ENCODE measurements at places on chromosomes 7 and 10.

DNA sequence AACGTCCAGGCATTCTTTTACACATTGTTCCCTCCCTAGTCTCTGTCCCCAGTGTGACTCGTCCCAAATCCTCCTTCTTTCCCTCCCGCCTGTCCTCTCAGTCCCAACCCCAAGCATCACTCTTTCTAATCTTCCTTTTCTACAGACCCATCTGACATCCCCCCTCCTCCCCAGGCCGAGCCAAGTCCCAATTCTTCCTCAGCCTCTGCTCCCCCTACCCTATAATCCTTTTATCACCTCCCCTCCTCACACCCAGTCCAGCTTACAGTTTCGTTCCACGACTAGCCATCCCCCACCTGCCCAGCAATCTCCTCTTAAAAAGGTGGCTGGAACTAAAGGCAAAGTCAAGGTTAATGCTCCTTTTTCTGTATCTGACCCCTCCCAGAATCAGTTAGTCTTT lies 95.1 kb downstream of the MACC1 start:
- no peak for DNase-seq

GRCh38 chr10:79266543-79267312 lies 80.5 kb upstream of the PPIF start:
- no peak for DNase-seq

GRCh38 chr10:31262672-31263071 lies 56.3 kb upstream of the ZEB1 start:
- no peak for DNase-seq

DNA sequence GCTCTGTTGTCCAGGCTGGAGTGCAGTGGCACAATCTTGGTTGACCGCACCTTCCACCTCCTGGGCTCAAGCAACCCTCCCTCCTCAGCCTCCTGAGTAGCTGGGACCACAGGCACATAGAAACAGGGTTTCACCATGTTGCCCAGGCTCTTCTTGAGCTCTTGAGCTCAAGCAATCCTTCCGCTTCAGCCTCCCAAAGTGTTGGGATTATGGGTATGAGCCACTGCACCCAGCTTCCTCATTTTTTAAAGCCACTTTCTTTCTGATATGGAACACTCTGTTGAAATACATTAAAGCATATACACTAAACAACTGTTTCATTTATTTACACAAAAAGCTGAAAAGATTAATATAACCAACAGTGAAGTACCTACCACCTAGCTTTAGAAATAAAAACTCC lies 117.2 kb downstream of the CLEC2L start:
- no peak for DNase-seq

DNA sequence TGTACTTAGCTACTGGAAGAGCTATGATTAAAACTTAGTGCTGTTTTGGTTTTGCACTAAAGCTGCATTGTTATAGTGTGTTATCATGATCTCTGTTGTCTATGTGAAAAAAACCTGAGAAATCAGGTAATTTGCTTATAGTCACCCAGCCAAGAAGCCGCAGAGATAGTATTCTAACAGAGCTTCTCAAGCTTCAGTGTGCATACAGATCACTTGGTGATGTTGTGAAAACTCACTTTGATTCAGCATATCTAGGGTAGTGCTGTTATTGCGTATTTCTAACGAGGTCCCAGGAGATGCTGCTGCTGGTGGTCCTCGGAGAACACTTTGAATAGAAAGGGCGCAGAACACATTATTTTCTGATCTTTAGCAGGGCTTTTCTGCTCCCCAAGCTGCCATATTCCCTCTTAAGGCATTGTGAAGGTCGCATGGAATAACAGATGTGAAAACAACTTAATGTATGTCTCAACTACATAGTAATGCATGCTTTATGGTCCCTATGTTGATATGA lies 68.4 kb upstream of the PDCD4 start:
- DNase-seq, result no peak
